Hindlimb muscle (tissue), 1 donor: ENCODE measurements at places on chromosomes 7 and 10. TPM values are rescaled to one million over a fixed set of nuclear protein-coding genes. Genes with fewer than 3 reads are reported as not detected.
A peak's percentile ranks its signal among the peaks of the same experiment; 100 is the strongest.

The GNGT1 gene
- not detected for polyA plus RNA-seq

The BRAT1 gene
- 25.9 TPM for polyA plus RNA-seq

The MRPS24 gene
- 83.1 TPM for polyA plus RNA-seq

The PHKG1 gene
- 55.4 TPM for polyA plus RNA-seq

The PAPSS2 gene
- polyA plus RNA-seq, result 8.7 TPM

The NODAL gene
- polyA plus RNA-seq, result 0.68 TPM

The TMEM229A gene
- polyA plus RNA-seq, result 0.09 TPM

The FKBP9 gene
- 132 TPM for polyA plus RNA-seq

The WIPF3 gene
- 28.4 TPM for polyA plus RNA-seq

The PPP1R17 gene
- not detected for polyA plus RNA-seq

GRCh38 chr7:24896031-24896501 is 83.9 kb downstream of the OSBPL3 start:
- no peak for DNase-seq

- DNase-seq, result peak; percentile 48
Measured at GRCh38 chr7:129612112-129613015, 844 bp downstream of the NRF1 start.

GRCh38 chr10:511101-511848 is 178.2 kb downstream of the DIP2C start:
- peak; percentile 92 for DNase-seq

DNA sequence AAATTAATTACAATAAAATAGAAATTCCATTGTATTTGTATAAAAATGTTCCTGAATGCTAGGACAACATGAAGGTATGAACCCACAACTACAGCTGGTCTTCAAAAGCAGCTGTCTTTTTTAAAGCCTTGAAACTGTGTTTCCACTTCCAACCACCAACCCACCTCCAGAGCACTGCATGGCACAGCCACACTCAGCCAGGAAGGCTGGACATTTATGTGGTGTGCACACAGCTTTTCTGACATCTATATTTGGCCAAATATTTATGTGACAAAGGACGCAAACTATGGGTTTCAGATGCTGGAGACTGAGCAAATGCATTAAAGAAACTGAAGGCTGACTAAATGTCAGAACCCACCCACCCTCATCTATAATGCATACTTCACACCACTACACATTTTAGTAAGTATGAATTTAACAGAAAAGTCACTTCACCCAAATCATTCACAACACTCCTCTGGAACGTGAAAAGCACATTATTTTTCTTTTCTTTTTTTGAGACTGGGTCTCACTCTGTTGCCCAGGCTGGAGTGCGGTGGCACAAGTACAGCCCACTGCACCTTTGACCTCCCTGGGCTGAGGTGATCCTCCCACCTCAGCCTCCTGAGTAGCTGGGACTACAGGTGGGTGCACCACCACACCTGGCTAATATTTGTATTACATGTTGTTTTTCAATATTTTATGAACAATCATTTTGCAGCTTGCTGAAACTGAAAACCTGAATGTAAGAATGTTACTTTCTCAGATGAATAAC is 27.9 kb upstream of the DAGLB start:
- DNase-seq, result no peak

DNA sequence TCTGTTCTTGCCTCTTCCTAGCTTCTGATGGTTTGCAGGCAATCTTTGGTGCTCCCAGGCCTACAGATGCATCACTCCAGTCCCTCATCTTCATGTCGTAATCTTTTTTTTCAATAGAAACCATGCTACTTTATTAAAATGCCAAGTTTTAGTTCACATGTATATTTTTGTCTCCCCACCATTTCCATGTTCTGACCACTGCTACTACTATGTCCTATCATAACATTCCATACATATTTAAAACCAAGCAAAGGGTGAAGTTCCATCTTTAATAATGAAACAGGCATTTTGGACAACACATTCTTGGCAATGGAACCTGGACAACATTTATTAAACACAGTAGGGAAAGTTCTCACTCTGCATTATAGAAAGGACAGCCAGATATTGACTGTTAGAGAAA is 58.8 kb downstream of the ZNF518A start:
- DNase-seq, result no peak

DNA sequence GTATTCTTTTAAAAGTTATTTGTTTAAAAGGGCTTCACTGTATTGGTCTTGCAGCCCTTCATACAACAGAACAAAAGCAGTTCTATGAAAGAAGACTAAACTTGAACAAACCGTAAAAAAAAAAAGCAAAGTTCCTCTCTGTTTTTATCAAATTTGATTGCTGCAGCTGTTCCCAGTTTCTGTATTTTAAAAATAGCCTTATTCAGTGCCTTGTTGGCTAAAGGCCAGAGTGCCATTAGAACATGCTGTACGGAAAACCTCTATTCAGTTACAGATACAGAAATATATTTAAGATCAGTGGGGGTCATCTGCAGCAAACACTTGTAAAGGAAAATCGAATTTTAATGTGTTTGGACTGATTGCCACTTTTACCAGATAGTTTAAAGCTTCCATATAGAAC is 207.8 kb upstream of the ETV1 start:
- DNase-seq, result no peak

DNA sequence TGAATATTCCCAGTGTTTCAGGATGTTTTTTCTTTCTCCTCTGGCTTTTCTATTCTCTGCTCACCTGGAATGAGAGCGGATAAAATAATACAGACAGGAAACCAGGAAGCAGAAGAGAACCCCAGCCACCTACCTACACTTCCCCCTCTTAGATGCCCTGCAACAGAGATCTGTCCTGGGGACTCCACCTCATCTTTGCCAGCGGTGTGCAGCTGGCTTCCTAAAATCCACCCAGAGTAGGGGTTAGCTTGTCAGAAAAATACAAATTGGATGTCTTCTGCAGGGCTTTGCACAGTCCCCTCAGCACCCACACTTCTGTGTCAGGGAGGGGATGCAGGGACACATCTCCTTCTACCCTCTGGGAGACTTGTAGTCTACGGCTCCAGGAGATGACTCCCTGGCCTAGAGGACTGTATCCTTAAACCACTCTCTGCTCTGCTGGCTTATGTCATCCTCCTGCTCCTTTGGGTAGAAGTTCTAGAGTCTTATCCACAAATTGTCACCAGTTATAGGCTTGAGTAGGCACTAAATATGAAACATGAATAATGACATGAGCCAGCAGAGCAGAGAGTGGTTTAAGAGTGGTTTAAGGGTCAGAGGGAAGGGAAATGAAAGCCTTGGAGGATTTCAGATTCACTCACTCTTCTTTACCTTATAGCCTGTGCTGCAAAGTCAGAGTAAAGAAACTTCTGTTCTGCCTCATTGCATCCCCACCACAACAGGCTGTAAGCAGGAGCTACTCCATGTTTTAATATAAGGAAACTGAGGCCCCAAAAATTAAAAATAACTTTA is 749.4 kb downstream of the AUTS2 start:
- DNase-seq, result no peak

- DNase-seq, result no peak
Measured at GRCh38 chr7:128863433-128863989, 855 bp downstream of the ATP6V1F start.

GRCh38 chr7:96253441-96253840 is 68.5 kb downstream of the SLC25A13 start:
- no peak for DNase-seq

DNA sequence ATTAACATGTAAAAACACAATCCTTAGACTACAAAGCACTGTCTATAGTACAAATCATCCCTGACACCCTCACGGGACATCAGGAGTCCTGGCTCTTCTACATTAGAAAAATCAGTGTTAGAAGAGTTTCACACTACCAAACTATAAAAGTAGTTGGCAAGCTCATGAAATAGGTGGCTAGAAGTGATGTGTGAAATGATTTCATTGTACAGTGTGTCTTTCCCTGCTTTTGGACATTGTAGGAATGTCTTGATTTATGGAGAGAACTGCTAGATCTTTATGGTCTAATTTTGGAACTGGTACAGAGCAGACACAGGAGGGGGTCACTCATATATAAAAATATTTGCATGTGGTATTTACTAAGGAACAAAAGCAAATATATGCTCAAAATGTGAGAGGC is 33.2 kb downstream of the SEMA3A start:
- DNase-seq, result no peak

DNA sequence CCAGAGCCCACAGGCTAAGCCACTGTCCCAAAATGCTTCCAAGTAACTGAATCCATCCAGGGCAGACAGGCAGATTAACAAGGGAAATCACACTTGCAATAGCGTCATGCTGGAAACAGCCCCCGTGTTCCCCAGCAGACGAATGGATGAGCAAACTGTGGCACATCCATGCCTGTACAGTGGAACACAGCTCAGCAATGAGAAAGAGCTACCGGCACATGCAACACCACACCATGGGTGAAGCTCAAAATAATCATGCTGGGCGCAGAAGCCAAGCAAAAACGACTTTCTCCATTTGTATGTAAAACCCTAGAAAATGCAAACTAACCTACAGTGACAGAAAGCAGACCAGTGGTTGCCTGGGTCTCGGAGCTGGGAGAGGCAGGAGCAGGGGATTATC is 153.1 kb downstream of the SLIT1 start:
- DNase-seq, result no peak

DNA sequence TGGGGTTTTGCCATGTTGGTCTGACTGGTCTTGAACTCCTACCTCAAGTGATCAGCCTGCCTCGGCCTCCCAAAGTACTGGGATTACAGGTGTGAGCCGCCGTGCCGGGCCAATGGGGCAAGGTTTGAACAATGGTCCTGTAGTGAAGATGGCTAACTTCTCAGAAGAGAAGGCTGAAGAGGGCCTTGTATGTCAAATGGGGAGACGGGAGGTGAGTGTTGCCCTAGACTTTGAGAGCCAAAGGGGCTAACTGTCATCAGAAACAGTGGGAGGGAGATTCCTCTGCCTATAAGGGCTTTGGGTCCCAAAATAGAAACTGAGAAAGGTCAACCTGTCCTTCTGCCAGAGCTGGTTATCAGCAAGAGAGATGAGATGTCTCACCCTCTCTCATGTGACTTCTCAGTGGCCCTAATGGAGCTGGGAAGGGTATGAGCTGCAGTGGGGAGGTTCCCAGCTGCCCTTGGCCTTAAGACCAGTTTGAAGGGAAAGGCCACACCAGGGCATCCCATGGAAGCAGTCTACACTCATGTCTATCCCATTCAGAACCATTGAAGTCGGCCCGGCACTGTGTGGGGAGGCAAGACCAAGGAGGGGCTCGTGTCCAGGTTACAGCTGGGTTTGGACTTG is 1.3 kb upstream of the SAMD8 start:
- DNase-seq, result no peak

DNA sequence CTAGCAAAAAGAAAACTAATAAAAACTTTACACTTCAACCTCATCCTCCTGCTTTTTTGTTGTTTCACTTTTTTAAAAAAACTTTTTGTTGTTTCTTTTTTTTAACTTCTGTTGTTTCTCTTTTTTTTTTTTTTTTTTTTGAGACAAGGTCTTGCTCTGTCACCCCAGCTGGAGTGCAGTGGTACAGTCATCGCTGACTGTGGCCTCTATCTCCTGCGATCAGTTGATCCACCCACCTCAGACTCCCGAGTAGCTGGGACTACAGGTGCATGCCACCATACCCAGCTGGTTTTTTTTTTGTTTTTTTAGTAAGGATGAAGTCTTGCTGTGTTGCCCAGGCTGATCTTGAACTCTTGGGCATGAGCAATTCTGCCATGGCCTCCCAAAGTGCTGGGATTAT is 58.0 kb upstream of the HELLS start:
- DNase-seq, result no peak

DNA sequence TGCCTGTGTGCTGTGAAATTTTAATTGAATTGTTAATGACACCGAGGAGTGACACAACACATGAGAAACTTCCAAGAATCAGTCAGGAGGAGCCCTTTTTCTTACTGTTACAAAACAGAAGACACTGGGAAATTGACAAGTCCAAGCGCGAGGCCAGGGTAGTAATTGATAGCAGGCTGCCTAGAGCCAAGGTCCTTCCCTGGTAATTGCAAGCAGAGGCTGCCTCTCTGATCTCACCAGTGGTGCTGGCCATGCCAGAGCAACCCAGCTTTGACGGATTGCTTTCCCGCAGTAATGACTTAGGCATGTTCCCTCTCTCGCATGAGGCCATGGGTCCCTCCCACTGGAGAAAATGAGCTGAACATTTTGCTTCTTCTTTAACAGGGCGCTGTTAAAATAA is 111.5 kb downstream of the LRMDA start:
- peak; percentile 15 for DNase-seq

GRCh38 chr7:123410273-123410904 is 124.0 kb downstream of the IQUB start:
- DNase-seq, result peak; percentile 86

DNA sequence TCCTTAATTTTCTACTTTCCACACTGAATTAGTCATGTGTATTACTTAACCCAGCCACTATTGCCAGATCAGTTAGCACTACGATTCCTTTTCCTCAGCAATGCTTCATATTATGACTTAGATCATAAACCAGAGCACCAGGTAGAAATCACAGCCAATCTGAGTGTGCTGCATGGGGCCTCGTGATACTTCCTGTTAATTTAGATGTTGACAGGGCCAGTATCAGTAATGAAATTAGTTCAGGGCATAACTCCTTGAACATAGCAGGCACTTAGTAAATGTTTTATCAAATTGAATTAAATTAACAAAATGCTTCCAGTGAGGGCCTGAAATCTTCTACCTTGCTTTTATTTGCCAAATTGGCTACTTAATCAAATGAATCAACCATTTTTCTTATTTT is 169.3 kb upstream of the LRGUK start:
- no peak for DNase-seq

- DNase-seq, result no peak
Measured at GRCh38 chr10:75894761-75895160, 463.3 kb downstream of the LRMDA start.

- DNase-seq, result peak; percentile 50
Measured at GRCh38 chr7:81232084-81232799, 313.4 kb upstream of the SEMA3C start.

DNA sequence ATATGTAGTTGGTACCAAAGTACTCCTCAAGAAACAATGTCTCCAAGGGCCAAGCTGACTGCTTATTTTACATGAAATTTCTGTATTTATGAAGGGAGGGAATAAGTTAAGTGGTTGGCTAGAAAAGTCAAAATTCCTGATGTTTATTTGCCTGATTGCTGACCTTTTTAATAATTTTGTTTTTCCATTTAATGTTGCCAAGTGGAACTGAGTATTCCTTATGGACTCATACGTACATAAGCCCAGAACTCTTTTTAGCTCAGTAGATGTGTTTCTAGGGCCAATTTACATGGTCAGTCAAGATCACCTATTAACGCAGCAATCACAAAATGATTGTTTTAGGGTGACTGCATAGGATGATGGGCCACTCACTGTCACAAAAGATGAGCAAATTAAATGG is 78.3 kb upstream of the FZD8 start:
- DNase-seq, result peak; percentile 75

DNA sequence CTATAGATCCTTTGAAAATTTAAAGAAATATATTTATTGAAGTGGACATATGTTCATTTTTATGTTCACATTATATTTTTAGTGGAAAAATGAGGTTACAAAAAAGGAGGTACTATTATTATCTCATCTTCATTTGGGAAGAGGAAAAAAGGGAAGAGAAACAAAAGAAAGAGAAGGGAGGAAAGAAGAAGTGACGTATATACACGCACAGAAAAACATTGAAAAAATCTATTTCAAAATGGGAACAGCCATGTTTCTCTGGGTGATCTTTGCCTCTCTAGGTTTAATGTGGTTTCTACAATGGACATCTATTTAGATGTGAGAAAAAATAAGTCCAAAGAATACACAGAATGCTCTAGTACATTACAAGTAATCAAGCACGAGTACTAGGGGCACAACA is 14.8 kb downstream of the ANK3 start:
- DNase-seq, result no peak
